Stimulated activated CD8-positive, alpha-beta memory T cell treated with anti-CD3 and anti-CD28 coated beads, Interleukin-7, amount 100 ng/mL, for 24 hours (primary cell): ENCODE measurements at places on chromosomes 5 and 9.

DNA sequence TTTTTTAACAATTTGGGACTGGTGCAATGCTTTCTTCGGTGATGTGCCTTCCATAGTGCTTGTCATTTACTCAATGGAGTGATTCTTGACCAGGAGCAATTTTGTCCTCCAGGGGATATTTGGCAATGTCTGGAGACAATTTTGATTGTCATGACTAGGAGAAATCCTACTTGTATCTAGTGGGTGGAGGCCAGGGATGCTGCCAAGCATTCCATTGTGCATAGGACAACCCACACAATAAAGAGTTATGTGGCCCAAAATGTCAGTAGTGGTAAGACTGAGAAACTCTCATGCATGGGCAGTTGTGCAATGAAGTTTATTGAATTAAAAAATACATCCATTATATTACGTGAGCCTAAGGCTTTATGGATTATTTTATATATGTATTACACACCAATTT is 70.5 kb downstream of the FOCAD start:
- no peak for DNase-seq

- no peak for DNase-seq
These were observed 49.0 kb upstream of the RAPGEF6 start for GRCh38 chr5:131684051-131684450.

DNA sequence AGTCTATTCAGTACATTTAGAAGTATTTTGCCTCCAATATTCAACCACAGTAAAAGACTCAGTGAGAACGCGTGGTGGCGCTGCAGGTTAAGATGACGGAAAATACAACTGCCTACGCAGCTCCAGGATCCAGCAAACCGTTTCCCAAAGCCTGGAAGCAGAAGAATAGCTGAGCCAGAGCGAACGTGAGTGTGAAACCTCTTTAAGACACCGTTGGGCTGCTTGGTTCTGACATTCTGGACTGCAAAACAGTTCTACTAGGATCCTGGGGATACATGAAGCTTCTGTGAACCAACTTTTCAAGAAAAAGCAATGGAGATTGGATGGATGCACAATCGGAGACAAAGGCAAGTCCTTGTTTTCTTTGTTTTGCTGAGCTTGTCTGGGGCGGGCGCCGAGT is at the start of gene PCDHB16:
PCDHB16 (plus strand) TSS at position 140 of the 400 bp plus-strand sequence; CDS start at position 313, 173 bp downstream.
- no peak for DNase-seq

- no peak for DNase-seq
These were observed 82.0 kb downstream of the ZNF622 start for GRCh38 chr5:16383544-16384052.

DNA sequence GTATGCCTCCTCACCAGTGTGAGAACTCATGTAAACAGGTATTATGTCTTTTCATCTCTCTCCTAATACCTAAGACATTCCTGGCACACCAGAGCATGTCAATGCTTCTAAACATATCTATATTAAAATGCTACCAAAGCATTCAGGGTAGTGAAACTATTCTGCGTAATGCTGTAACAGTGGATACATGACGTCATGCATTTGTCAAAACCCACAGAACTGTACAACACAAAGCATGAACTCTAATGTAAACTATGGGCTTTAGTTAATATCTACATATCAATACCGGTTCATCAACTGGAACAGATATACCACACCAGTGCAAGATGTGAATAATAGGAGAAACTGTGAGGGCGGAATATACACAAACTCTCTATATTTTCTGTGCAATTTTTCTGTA is 72.2 kb upstream of the GABRP start:
- no peak for DNase-seq

DNA sequence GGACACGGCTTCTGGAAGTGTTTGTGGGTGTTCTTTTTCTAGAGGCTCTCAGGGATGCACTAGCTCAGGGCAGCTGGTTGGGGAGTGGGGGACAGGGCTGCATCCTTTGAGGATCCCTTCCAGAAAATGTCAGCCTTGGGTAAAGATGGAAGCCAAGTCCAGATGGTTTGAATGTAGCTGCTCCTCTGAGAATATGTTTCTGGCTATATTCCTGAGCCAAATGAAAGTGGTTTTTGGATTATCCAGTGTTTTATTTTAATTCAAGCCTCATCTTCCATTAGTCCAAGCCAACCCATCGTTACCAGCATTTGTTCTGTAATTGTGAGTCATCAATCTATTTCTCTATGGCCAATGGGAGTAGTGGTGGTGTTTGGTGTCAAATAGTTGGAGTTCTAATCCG is 70.4 kb downstream of the SPRY4 start:
- DNase-seq, result no peak

DNA sequence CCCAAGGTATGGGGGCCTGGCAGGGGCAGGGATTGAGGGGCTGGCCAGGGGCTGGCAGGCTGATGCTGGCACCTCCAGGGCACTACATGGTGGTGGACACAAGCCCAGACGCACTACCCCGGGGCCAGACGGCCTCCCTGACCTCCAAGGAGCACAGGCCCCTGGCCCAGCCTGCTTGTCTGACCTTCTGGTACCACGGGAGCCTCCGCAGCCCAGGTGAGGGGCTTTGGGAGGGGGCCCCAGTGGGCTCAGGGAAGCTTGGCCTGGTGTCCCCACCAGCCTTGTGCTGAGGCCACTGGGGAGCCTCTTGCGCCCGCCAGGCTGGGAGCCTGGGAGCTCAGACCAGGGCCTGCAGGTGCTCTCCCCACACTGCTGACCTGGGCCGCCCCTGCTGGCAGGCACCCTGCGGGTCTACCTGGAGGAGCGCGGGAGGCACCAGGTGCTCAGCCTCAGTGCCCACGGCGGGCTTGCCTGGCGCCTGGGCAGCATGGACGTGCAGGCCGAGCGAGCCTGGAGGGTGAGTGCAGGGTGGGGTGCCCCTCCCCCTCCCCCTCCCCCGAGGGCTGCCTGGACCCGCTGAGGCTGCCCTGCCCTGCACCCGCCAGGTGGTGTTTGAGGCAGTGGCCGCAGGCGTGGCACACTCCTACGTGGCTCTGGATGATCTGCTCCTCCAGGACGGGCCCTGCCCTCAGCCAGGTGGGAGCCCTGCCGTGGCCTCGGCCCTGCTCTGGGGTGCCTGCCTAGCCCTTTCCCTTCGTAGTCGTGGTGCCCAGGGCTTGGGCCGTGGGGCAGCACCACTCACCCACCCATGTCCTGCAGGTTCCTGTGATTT is 5.7 kb downstream of the MAMDC4 start:
- DNase-seq, result no peak

DNA sequence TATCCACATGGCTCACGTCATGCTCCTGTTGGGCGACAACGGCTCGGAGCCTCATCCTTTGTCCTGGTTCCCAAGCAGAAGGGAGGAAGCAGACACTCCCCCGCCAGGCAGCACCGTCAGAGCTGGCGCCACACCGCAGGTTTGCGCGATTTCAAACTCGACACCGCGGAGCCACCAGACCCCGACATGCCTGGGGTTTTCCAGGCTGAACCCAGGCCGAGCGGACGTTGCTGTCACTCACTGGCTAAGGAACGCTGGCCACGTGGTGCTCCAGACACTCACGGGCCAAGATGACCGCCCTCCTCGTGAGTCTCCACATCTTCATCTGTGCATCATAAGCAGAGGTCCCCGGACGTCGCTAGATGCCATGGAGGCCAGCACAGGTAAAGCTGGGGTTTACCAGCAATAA is 9.0 kb downstream of the TERT start:
- DNase-seq, result no peak

DNA sequence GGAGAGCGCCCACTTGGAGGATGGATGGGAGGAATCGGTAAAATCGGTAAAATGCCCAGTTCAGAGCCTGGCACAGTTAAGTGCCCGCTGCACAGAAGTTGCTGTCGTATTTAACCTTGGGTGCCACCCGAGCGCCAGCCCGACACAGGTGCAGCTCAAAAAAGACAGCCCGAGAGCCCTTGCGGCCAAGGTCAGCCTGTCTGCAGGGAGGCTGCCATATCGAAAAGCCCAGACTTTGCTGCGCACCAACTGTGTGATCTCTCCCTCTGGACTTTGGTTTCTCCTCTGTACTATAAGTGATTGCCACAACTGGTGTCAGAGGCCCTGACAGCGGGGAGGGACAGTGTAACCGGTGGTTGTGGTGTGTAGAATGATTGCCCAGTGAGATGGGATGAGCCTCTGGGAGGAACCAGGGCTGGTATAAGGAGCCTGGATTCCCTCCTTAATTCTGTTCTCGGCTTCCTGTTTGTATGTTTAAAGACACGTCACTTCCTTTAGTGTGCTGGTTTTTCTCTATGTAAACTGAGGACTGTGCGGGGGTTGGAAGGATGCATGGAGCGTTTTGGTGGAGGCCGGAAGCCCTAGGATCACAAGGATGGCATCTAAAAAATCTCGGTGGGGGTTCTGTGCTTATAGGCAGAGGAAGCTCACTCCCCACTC is 792 bp downstream of the NTMT1 start:
- no peak for DNase-seq

GRCh38 chr9:34662526-34663302 is at the start of gene CCL27:
Gene CCL27, minus strand, starts transcription at chr9:34662657. Its CDS starts 24 bp downstream, at chr9:34662633.
- no peak for DNase-seq

DNA sequence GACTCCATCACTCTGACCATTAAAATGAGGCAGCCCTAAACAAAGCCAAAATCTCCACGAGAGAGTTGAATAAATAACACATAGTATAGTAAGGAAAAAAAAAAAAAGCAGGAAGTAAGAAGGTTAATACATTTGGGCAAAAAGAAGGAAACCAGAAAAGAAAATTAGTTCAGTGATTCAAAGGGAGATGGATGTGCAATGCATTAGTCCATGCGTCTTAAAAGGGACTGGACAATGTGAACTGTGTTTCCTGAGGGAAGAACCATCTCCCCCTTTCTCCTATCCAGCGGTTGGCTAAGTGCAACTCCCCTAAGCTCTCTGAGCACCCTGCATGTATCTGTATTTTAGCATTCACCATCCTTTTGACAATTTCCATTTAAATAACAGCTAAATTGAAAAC is 1.4 kb downstream of the ANKRA2 start:
- DNase-seq, result no peak

DNA sequence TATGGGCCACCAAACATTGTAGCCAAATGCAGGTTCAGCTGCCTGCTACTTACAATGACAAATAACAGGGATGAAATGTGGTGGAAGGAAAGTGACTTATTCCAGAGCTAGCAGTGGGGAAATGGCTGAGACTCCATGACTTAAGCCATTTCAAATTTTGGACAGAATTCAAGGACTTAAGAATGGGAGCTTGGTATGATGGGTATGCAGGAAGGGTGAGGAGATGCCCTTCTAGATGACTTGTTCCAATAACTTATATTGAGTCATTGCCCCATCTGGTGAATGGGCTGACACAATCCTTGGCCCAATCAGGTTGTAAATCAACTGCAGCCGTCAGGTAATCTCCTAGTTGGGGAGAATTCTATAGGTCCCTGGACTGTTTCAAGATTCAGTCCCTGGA is 230.7 kb upstream of the SGCD start:
- DNase-seq, result no peak

DNA sequence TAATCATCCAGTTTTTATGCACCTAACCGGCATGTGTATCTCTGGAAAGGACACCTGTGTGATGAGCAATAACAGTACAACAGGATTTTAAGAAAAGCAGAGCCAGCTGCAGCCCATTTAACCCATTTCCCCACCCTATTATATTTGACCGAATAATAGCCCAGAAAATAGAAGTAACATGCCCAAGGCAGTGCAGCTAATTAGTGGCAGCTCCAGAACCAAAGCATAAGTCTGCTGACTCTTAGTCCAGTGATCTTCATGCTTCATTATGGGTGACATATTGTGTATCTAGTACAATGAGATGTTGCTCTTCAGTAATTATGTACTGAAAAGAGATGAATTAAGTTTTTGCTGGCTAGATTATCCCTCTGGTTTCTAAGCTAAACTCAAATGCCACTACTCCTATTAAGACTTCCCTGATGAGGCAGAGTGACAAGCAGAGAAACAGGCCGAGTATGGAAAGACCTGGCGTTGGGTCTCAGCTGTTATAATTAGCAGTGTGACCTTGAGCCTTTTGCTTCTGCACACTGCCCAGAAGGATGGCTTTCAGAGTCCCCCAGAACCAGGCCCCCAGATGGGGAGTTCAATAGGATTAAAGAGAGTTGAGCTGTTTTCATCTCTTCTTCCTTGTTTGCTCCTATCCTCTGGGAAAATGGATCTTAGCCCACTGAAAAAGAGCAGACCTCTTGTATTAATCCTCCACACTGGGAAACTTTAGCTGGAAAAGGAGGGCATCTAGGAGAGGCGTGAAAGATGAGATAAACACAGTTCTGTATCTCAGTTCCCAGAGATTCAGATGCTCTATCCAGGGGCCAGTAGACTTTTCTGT is 10.8 kb upstream of the C1QTNF3 start:
- DNase-seq, result no peak

GRCh38 chr9:131986576-131986975 is 93.1 kb downstream of the MED27 start:
- no peak for DNase-seq

DNA sequence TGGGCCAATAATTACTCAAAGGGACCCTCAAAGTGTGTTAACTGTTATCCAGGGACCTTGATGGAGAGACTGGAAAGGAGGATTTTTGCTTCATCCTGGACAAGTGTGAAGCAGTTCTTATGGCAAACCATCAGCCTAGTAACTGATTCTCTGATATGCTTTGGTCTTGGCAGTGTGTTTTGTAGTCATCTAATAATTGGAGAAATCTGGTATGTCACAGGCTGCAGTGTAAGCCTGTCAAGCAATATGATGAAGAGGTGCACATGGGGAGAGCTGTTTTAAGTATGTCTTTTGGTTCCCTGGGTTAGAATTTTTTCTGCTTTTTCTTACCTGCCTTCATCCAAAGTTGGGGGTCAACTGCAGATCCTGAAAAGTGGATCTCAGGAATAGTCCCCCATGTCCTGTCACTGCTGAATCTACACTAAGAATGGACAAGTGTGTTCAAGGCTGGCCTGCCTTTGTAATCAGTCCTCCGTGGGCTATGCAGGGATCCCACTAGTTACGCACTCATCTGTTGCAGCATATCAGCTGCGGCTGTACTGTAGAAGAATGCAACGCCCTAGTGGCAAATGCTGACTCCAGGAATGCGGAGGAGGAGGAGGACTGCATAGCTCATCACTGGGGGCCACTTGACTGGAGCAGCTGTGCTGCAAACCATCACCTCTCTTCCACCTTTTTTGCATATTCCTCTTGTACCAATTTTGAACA is 1.9 kb downstream of the SPTAN1 start:
- no peak for DNase-seq

DNA sequence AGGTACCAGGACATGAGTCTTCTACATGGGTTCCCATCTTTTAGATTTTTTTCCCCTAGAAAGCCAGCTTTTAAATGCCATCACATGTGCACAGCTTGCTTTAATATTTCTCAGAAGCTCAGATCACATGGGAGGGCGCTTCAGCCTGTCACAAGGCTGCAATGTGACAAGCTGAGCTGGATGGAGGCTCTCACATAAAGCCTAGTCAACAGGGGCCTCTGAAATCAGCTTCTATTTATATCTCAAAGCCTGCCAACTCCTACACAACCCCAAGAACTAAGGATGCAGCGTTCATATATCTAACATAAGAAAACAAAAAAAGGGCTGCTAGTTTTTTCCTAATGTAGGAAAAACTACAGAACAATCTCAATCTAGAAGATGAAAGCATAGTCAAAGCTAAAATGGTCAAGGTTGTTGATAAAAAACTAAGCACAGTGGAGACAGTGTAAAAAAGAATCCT is 2.3 kb downstream of the ZFAND5 start:
- no peak for DNase-seq

GRCh38 chr5:174576042-174576441 is 148.3 kb upstream of the MSX2 start:
- no peak for DNase-seq
